ENCODE measurements at places on chromosomes 6 and 20.

- DNase-seq = no peak
Measured at GRCh38 chr6:164216368-164216767, 801.9 kb downstream of the QKI start.

DNA sequence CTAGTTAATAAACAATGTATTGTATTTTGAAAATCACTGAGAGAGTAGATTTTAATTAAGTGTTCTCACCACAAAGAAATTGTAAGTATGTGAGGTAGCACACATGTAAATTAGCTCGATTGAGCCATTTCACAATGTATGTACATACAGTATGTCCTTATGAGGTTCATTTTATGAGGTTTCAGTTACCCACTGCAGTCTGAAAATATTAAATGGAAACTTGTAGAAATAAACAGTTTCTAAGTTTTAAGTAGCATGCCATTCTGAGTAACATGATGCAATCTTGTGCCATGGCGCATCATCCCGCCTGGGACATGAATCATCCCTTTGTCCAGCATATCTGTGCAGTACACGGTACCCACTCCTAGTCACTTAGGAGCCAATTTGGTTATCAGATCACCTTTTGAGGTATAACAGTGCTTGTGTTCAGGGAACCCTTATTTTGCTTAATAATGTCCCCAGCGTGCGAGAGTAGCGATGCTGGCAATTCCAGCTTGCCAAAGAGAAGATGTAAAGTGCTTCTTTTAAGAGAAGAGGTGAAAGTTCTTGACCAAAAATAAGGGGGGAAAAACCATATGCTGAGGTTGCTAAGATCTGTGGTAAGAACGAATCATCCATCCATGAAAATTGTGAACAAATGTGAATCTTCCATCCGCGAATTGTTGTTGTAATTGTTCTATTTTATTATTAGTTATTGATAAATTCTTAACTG is 64.7 kb downstream of the KCNS1 start:
- peak; percentile 41 for DNase-seq

DNA sequence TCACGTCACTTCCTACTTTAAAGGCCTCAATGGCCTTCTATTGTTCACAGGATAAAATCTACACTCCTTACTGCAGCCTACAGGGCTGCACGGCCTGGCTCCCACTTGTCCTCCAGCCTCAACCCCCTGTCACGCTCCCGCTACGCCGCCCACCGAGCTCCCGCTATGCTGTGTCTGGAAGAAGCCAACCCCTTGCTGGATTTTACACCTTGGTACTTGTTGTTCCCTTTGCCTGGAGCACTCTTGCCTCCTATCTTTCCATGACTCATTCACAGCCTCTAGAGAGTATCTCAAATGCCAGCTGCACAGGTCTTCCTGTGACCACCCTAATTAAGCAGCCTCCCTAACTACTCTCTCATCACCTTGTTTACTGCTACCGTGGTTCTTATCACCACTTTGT is 259.9 kb downstream of the PRKN start:
- DNase-seq = no peak

GRCh38 chr6:25053875-25054371 is 118.2 kb upstream of the RIPOR2 start:
- DNase-seq = no peak

DNA sequence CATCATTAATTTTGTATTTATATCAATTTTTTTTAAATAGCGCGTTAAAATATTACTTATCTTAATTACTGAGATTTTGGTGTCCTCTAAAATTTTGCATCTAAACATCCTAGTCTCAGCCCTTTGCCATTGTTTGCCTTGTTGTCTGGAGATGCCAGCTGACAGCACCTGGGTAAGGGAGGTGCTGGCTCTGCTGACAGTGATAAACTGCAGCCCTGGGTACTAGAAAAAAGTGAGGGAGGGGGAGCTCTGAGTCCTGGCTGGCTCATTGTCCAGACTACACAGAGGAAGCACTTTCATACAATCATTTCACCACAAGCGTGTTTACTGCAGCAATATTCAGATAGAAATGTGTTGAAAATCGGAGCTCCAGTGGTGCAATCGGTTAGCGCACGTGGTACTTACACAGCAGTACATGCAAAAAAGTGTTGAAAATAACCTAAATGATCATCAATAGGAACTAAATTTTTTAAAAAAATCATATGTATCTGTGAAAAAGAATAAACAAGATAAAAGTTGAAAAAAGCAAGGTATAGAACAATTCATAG is 18.5 kb upstream of the UBR2 start:
- DNase-seq = no peak

DNA sequence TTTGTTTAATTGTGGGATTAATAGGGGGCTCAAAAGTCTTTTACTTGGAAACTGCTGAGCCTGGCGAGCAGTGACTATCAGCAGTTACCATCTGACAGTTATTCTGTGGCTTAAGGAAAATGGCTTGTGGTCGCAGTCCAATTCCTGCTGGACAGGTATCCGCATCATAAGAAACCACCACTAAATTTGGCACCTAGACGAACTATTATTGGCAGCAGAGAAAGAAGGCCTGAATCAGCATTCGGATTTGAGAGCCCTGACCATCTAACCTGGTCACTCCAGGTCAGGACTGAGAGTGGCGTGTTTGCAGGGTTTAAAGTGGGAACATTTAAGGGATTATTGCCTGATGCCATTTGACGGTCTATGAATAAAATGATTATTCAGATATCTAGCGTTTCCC is 146.4 kb downstream of the RPS12 start:
- DNase-seq = no peak

- no peak for DNase-seq
Measured at GRCh38 chr20:44641325-44641724, 10.2 kb downstream of the ADA start.

DNA sequence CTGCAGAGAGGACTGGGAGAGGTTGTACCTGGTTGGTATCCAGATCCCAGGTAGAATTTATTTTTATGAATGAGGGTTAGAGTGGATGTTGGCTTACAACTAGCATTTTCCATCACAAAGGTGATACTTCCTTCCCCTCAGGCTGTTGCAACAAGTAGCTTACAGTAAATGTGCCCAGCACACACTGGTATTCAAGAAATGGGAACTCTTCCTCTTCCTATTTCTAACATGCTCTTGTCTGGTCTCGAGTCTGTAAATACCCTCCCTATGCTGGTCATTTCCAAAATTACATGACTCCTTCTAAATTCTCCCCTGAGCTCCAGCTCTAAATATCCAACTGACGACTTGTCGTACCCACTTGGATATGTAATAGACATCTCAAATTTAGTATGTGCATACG is 90.1 kb upstream of the FOXC1 start:
- no peak for DNase-seq

- DNase-seq = no peak
Measured at GRCh38 chr20:47380481-47380880, 24.0 kb upstream of the ZMYND8 start.

- DNase-seq = no peak
Measured at GRCh38 chr6:106070636-106071035, 15.5 kb upstream of the PRDM1 start.

DNA sequence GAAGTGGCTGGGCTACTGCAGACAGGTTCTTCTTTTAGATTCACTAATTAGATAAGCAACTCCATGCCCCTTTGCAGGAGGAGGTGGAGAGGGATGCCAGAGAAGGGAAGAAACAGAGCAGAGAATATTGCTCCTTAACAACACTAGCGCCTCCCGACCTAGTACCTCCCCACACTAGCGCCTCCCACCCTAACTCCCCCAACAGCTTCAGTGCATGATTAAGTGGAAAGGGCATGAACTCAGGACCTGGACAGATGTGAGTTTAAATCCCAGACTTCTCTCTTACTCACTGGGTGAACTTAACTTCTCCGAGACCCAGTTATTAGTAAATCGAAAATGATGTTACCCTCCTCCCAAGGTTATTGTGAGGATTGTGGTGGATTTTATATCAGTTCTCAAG is 25.7 kb downstream of the STX11 start:
- no peak for DNase-seq

- no peak for DNase-seq
Measured at GRCh38 chr20:1941226-1941625, 46.0 kb downstream of the SIRPA start.

DNA sequence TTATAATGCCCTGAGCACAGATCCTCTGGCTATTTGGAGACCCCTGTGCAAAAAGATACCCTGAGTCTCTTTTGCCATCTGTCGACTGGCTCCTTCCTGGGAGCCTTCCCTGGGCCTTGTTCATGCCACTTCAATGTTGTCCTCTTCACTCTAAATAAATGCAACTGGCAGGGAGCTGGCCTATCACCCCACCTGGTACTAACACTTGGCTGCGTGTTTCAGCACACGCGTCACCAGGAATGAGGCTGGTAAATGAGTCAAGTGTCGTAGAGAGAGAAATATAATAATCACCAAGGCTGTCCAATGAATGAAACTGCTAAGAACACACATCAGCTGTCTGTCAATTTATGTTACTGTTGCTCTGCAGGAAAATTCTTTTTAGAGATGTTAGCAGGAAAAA is 374.6 kb upstream of the JARID2 start:
- DNase-seq = no peak

- no peak for DNase-seq
Measured at GRCh38 chr6:52550014-52550575, 26.8 kb downstream of the TRAM2 start.

- DNase-seq = peak; percentile 81
Measured at GRCh38 chr20:25247956-25248785, at the start of gene PYGB. TSS of gene PYGB (plus strand) at chr20:25248085. CDS start at chr20:25248179, 94 bp downstream.

- no peak for DNase-seq
Measured at GRCh38 chr6:80144753-80145315, 38.4 kb downstream of the BCKDHB start.

DNA sequence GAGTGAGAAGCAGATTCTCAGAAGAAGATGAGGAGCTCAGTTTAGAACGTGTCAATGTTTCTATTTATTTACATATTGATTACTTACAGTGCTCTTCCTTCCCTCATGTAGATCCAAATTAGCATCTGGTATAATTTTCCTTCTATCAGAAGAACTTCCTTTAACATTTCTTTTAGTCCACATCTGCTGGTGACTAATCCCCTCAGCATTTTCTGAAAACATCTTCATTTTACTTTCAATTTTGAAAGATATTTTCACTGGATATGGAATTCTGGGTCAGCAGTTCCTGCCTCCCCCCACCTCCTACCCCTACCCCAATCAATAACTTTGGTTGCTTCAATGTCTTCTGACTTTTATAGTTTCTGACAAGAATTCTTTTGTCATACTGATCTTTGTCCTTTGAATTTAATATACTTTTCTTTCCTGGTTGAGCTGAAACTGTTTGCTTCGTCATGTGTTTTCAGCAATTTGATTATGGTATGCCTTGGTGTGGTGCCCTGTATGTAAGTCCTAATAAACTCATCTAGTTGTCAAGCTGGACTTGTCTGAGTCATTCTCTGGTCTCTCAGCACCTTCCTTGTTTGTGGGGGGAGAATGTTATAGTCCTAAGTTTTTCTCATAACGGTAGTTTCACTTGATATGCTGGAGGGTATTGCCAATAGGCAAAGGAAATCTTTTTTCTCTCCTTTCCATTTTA is 57.0 kb downstream of the SMPDL3A start:
- DNase-seq = no peak

DNA sequence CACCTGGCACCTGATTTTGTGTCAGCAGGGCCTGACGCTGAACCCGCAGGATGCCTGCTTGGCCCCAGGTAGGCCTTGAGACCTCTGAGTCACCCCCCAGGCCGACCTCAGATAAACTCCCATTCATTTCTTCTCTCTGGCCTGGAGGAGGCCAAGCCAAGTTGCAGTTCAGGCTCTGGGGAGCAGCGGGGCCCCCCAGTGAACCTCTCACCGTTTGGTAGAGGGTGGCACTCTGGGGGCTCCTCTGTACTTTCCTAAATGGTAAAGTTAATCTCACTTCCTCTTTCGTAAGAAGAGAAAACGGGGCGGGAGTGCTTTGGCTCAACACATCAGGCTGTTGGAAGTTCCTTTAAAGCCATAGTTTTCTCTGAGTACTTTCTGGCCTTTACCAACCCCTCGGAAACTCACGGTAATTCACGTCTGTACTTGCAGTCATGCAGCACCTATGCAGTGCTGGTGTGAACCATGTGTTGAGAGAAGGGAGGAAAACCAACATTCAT is 2.8 kb downstream of the SIRPA start:
- no peak for DNase-seq

GRCh38 chr6:110039981-110040383 is 61.9 kb downstream of the GPR6 start:
- peak; percentile 44 for DNase-seq

DNA sequence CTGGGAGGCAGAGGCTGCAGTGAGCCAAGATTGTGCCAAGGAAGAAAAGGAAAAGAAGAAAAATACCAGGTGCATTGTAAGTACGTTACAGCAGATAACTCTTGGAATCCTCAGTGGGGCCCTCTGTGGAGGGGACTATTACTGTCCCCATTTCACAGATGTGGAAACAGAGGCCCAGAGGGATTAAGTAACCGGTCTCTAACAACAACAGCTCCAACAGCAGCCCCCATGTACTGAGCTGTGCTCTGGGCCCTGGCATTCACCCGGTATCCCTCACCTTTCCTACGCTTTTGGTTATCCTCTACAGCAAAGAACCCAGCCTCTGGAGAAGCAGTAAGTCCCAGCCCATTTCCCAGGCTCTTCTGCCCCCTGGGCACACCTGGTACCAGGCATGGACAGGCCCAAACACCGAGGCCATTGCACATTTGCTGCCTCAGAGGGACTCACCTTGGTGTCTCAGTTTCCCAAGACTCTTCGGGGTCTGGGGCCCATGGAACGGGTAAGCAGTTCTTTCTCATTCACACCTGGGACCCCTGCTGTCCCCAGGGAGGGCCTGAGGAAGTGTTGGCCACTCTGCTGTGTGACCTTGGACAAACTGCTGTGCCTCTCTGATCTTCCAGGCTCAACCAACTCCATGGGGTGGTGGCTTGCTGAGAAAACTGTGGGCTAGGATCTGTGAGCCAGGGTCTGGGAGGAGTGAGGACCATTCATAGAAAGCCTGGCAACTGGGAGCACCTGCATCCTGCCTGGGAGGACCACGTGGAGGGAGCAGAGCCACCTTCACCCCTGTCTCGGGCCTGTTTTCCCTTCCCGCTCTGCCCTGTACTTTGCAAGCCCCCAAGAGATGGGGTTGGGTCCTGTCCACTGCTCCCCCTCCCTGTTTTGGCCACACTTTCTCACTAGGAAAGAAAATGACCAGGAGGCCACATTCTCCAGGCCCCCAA is 59.9 kb downstream of the SNAI1 start:
- DNase-seq = no peak

- no peak for DNase-seq
Measured at GRCh38 chr6:47573109-47573508, 95.5 kb downstream of the CD2AP start.

- no peak for DNase-seq
Measured at GRCh38 chr20:24866008-24866407, 83.1 kb upstream of the CST7 start.

DNA sequence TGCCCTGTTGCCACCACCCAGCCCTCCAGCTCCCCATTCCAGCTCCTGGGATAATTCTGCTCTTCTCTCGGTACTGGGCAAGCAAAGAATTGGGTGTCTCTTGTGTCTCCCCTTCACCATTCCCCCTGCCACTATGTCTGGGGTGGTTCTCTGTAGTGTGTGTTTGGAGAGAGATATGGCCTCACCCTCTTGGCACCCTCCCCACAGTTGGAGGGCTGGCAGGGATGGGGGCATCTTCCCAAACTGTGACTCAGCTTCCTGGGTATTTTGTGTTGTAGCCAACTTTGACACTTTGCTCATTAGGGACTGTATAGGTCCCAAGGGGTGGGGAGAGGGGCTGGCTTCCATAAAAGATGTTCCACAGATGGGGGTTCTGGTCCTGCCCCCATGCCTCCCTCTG is 1.7 kb downstream of the TNXB start:
- no peak for DNase-seq
